Upper lobe of right lung (tissue), 1 donor: ENCODE measurements at places on chromosomes 5 and 9.

DNA sequence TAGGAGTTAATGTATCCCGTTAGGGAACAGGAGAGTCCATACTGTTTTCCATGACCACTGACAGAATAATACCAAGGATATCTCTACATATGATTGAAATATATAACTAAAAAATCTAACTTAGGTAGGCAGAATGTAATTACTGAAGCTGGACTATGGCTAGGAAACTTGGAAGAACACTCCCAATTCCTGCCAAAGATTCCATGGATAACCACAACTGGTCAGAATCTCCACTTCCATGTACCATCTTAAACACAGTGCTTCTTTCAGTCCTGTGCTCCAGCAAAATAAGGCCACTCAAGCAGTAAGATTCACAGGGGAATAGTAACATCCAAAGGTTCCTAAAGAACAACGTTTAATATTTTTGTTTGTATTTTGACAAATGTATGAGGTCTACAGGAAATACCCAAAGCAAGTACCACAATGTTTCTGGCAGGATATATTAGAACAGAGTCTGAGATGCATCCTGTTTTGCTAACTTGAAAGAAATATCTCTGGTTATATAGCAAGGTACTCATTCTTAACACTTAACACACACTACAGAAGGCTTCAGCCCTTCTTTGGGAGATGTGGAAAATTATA lies 295.0 kb downstream of the ADAMTS6 start:
- H3K27ac ChIP-seq = no peak overlapping the region
- H3K36me3 ChIP-seq = no peaks in the 10 kb centered on the region
- no peaks in the 10 kb centered on the region for H3K27me3 ChIP-seq
- no peaks in the 10 kb centered on the region for H3K4me1 ChIP-seq
- H3K4me3 ChIP-seq = no peak overlapping the region
- DNase-seq = no peak

- peaks cover 3% of the 10 kb centered on the region for H3K27me3 ChIP-seq
- peaks cover 4% of the 10 kb centered on the region for H3K4me1 ChIP-seq
- no peak for DNase-seq
- no peak overlapping the region for H3K4me3 ChIP-seq
- H3K27ac ChIP-seq = no peak overlapping the region
Measured at GRCh38 chr5:159027504-159027903, 72.2 kb downstream of the EBF1 start.

DNA sequence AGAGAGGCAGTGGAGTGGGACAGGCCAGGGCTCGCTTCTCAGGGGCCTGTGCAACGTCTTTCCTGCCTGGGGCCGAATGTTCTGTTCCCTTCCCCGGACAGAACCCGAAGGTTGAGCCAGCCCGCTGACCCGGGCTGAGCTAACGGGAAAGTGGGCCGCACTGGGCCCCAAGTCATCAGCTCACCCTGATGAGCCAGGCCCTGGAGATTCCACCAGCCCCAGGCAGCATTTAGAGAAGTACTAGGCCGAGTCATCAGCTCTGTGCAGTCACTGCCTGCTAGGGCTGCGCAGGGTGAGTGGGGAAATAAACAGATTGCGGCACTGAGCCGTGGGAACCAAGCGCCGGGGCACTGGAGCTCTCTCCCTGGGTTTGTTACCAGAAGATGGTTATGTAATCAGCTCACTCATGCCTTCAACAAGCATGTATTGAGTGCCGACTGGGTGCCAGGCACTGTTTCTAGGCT lies 29.1 kb upstream of the DUSP1 start:
- DNase-seq = peak; percentile 93
- H3K36me3 ChIP-seq = no peaks in the 10 kb centered on the region
- no peaks in the 10 kb centered on the region for H3K27me3 ChIP-seq

DNA sequence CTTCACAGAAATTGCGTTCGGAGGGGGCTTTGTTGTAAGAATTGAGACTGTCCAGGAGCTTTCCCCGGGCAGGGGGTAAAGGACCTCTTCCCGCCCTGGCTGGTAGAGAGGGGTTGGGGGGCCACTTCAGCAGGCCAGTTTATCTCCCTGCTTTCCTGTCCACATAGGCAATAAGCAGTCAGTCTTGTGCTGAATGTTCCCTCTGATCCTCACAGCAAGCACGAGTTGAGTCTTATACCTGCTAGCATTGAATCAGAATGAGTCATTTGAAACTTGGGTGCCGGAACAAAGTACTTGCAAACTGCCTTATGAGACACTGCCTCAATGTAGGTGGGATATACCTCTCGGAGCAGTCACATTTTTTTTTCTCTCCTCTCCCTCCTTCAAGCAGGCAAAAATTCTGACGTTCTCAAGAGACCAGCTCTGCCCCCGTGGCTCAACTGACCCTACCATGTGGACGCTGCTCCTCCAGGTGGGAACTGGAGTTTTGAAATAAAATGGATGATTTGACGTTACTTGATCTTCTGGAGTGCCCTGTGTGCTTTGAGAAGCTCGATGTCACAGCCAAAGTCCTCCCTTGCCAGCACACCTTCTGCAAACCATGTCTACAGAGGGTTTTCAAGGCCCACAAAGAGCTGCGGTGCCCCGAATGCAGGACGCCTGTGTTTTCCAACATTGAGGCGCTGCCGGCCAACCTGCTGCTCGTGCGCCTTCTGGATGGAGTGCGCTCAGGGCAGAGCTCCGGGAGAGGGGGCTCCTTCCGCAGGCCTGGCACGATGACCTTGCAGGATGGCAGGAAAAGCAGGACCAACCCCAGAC lies 1.3 kb downstream of the SH3RF2 start:
- peak; percentile 58 for DNase-seq
- H3K36me3 ChIP-seq = no peaks in the 10 kb centered on the region
- peaks cover 4% of the 10 kb centered on the region for H3K27me3 ChIP-seq
- H3K4me1 ChIP-seq = peaks cover 9% of the 10 kb centered on the region
- peak overlapping the region; percentile 6 for H3K27ac ChIP-seq

GRCh38 chr5:71482132-71482531 lies 26.7 kb downstream of the BDP1 start:
- H3K27me3 ChIP-seq = no peaks in the 10 kb centered on the region
- H3K4me3 ChIP-seq = no peak overlapping the region
- DNase-seq = no peak
- no peak overlapping the region for H3K27ac ChIP-seq

DNA sequence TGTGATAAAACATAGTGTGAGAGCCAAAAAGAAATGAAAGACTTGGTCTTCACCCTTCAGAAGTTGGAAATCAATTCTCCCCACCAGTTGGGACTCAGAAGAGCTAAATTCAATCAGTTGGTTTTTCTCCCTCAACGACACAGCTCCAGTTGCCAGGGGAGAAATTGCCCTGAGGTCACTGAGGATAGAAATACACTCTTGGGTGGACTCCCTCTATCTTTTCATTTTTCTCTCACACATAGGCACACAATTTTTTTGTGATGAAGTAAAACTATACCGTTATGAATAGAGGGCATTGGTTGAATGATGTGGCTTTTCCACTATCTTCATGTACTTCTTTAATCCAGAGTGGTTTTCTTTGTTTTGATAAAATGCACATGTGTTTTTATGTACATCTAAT lies 80.2 kb downstream of the ZNF366 start:
- H3K36me3 ChIP-seq = no peaks in the 10 kb centered on the region
- H3K4me1 ChIP-seq = peaks cover 8% of the 10 kb centered on the region
- H3K4me3 ChIP-seq = no peak overlapping the region
- H3K27ac ChIP-seq = no peak overlapping the region
- H3K27me3 ChIP-seq = no peaks in the 10 kb centered on the region

DNA sequence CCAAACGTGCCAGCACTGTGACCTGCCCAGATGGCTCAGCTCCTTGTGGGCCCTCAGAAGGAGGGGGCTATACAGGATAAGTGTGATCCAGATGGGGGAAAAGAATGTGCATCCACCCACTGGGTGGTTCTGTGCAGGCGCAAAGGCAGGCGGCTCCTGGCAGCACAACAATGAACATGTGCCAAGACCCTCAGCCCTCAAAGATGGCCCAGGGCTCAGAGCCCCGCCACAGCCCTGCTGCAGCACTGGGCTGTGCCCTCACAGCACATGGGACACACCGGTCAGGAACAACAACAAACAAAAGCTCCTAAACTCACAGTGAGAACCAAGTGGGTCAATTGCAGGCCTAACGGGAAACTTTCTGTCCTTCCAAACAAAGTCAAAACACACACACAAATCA lies 4.7 kb downstream of the SEMA4D start:
- H3K27ac ChIP-seq = no peak overlapping the region
- no peaks in the 10 kb centered on the region for H3K36me3 ChIP-seq
- no peak for DNase-seq
- H3K4me3 ChIP-seq = no peak overlapping the region
- peaks cover 5% of the 10 kb centered on the region for H3K4me1 ChIP-seq

- H3K27me3 ChIP-seq = no peaks in the 10 kb centered on the region
- H3K27ac ChIP-seq = no peak overlapping the region
- no peak for DNase-seq
- H3K4me3 ChIP-seq = no peak overlapping the region
- no peaks in the 10 kb centered on the region for H3K4me1 ChIP-seq
Measured at GRCh38 chr5:35456506-35456905, 161.2 kb upstream of the SPEF2 start.

DNA sequence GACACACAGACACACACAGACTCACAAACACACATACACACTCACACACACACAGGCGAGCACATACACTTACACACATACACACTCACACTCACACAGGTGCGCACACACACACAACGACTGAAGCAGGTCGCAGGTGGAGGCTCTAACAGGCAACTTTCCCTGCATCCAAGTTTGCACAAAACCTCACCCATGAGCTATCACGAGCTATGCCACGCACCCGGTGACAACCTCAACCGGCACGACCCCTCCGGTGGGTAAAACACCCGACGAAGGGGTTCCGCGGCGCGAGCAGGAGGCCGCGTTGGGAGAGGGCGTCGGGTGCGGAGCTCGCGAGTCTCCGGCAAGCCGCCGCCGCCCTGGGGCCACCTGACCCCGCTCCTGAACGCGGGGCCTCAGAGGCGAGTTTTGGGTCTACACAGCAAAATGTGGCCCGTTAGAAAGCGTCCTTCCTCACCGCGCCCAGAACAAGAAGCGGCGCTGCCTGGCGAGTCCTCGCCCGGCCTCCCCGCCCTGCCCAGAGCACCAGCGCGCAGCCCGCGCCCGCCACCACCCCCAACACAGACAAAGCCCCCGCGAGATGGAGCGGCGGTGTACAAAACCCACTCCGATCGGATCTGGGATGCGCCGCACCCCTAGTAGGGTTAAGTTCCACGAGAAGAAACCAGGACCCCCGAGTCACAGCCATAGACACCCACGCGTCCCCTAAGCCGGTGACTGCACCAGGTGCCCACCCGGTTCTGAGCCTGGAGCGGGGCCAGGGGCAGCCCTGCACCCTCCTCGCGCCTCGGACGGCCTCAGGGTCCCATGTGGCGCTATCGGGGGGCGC lies 665 bp downstream of the SLC6A3 start:
- peaks cover 9% of the 10 kb centered on the region for H3K4me1 ChIP-seq
- DNase-seq = no peak
- peaks cover 69% of the 10 kb centered on the region for H3K27me3 ChIP-seq
- no peak overlapping the region for H3K4me3 ChIP-seq

DNA sequence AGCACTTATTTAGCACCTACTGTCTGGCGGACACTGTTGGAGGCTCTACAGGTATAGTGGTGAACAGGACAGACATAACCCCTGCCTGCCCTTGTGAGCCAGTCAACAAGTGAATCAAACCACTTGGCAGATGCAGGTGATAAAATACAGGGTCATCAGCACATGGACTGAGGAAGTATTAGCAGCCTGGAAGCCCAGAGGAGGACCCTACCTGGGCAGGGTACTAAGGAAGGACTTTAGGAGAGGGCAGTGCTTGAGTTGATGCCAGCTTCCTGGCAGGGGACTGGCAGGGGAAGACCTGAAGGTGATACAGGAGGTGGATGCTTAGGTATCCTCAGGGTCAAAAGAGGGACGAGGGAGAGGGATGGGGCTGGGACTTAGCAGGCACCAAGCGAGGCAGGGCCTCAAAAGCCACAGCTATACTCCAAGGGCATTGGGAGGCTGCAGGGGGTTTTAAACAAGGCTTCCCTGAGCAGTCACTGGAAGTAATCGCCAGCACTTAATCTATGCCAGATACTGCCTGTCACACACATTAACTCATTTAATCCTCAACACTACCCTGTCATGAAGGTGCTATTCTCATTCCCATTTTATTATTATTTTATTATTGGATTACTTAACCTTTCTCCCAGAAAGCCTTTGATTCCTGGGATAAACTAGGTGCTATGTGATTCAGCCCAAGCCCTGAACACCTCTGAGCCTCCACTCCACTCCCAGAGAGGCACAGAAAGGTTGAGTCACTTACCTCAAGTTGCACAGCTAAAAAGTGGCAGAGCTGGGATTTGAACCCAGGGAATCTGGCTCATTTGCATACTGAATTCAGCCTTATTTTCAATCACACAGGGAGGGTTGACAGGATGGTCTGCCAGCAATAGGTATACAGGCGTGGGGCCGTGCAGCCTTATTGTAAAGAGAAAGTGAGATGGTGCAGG lies 63.8 kb upstream of the ORM1 start:
- no peaks in the 10 kb centered on the region for H3K4me1 ChIP-seq
- H3K4me3 ChIP-seq = no peak overlapping the region
- no peaks in the 10 kb centered on the region for H3K36me3 ChIP-seq
- H3K27ac ChIP-seq = no peak overlapping the region
- DNase-seq = no peak
- no peaks in the 10 kb centered on the region for H3K27me3 ChIP-seq

GRCh38 chr5:152137063-152137462 lies 212.4 kb upstream of the GLRA1 start:
- H3K36me3 ChIP-seq = no peaks in the 10 kb centered on the region
- H3K4me1 ChIP-seq = no peaks in the 10 kb centered on the region
- H3K27me3 ChIP-seq = no peaks in the 10 kb centered on the region
- DNase-seq = no peak
- H3K4me3 ChIP-seq = no peak overlapping the region

DNA sequence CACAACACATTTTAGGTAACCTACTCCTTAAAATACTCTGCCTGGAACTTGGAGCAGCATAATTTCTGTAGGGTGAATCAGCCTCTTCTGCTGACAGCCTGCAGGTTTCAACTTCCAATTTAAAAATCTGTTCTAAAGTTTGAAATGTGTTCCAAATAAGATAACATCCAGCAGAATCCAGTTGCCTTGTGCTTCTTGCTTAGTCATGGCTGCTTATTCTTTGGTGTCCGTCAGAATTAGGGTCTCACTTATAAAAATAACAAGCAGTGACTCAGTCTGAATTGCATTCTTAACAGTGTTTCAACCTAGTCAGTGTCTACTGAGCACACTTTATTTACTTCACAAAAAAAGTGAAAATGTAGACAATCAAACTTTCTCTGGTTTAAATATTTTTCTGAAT lies 3.7 kb downstream of the CDH6 start:
- H3K27me3 ChIP-seq = peaks cover 43% of the 10 kb centered on the region
- H3K27ac ChIP-seq = no peak overlapping the region
- H3K36me3 ChIP-seq = no peaks in the 10 kb centered on the region
- no peaks in the 10 kb centered on the region for H3K4me1 ChIP-seq
- DNase-seq = no peak

GRCh38 chr9:92147030-92147851 lies 32.0 kb upstream of the SPTLC1 start:
- DNase-seq = peak; percentile 80
- H3K27ac ChIP-seq = peak overlapping the region; percentile 79
- H3K4me1 ChIP-seq = peaks cover 16% of the 10 kb centered on the region
- no peaks in the 10 kb centered on the region for H3K27me3 ChIP-seq
